Heart right ventricle (tissue), 16 donors: ENCODE measurements at places on chromosomes 2 and 18. TPM values are rescaled to one million over a fixed set of nuclear protein-coding genes. Genes with fewer than 3 reads are reported as not detected.

DNA sequence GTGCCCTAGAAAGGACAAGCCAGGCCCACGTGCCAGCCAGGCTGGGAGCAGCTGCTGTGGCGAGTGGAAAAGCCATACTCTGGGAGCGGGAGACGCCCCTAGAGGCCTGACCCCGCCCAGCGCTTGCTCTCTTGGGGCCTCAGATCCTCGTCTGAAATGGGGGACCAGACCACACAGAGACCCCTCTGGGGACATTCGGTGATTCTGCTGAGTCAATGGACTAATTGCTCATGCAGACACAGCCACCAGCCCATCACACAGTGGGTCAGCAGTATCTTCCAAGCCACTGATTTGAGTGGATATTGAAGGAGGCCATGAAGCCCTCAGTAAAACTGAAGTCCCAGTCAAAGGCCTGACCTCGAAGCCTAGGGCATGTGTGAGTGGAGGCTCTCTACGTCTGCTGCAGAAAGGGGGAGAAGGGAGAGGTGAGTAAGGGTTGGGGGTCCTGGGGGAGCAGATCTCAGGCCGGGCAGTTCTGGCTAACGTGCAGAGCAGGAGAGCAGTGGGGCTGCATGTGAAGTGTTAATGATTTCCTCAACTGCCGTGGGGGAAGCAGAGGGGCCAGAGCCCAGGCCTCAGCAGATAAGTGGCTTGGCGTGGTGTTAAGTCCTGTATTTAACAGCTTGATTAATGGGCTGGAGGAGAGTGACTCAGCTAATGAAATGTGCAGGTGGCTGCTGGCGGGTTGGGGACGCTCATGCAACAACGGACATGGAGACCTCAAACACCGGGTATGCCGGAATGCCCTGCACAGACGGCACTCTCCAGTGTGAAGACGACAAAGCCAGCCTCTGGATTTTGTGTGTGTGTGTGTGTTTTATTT lies 104.4 kb upstream of the TWIST2 start:
- no peak for DNase-seq

GRCh38 chr2:45691171-45691999 lies 39.9 kb downstream of the PRKCE start:
- no peak for DNase-seq

DNA sequence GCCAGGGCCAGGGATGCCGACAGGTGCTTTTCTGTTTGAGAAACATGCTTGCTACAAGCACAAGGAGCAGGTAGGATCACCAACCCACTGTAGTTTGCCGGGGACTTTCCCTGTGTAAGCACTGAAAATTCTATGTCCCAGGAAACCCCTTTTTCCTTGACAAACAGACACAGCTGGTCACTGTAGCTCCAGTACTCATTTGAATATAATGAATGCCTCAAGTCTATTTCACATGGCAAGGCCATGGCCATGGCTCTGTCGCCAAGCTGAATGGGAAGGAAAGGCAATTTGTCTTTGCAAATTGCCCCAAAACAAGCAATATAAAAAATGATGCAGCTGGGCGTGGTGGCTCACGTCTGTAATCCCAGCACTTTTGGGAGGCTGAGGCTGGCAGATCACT lies 49.6 kb upstream of the IGFBP2 start:
- DNase-seq: no peak

DNA sequence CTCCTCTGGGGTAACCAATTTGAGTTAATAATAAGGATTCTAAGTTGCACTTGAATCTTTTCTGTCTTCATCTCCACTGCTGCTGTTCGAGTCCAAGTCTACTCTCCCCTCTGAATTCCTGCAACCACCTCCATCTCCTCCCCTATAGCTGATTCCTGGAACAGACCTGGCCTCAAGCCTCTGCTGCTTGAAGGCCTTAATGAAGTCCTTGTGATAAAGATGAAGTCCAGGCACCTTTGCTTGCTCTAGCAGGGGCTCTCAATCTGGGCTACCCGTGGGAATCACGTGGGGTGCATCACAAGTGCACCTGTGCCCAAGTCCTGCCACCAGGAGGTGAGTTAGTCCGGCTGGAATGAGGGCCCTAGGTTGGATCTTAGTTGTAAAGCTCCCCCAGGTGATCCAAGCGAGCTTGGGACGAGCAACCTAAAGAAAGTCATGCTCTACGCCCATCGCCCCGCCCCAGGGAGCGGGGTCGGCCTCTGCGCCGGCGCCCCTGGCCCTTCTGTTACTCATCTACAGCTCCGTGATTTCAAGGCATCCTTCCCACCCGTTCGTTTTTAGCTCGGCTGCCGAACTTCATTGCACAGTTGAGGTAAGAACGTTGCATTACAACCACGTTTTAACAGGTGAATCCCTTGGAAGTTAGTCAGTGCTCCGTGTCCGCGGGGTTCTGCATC lies 905 bp upstream of the IAH1 start:
- no peak for DNase-seq

- no peak for DNase-seq
Observed at GRCh38 chr2:217935901-217936684, 66.7 kb downstream of the TNS1 start.

Gene PAIP2B
- 54.3 TPM for total RNA-seq

Gene XDH
- 0.12 TPM for total RNA-seq
